MCF 10A (cell line): ENCODE measurements at places on chromosomes 3 and 15.
A peak's percentile ranks its signal among the peaks of the same experiment; 100 is the strongest.

GRCh38 chr15:67585681-67586080, 43.2 kb downstream of the MAP2K5 start:
- no peak for DNase-seq

GRCh38 chr3:180135101-180135500, 98.4 kb upstream of the PEX5L start:
- no peak for DNase-seq

GRCh38 chr15:100308213-100308600, 33.6 kb downstream of the ADAMTS17 start:
- DNase-seq, result no peak

- no peak for DNase-seq
Observed at GRCh38 chr3:123070510-123070909, 3.7 kb downstream of the PDIA5 start.

DNA sequence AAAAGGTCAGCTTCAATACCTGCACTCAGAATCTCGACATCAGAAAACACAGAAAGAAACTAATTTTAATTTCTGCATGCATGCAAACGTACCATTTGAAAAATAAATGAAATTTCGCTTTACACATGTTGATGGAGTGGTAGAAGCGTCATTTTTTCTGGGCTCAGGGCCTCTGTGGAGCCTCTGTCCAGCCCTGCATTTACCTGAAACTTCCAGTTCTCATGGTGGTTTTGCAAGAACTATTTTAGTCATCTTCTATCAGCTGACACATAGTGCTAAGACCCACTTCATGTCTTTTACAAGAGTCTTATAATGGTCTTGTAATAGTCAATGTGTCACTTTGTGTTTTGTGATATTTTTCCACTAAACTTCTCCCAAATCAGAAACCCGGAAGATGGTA, 5.3 kb downstream of the KY start:
- DNase-seq, result no peak

DNA sequence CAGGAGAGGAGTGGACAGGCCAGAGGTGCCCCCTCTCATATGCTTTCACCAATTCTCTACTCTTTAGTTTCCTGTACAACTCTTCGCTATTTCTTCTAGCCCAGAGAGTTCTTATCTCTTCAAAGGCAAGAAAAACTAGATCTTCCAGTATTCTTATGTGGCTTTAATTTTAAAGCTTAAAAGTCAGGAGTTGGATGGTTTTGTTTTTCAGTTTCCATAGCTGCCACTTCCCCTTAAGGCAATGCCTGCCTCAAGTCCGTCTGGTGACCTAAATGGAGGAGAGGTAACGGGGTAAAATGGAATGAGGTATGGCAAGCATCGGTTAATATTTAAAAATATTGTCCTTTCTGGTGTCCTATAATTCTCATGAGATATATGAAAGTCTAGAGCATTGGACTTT, 11.4 kb upstream of the VGLL3 start:
- DNase-seq, result no peak

DNA sequence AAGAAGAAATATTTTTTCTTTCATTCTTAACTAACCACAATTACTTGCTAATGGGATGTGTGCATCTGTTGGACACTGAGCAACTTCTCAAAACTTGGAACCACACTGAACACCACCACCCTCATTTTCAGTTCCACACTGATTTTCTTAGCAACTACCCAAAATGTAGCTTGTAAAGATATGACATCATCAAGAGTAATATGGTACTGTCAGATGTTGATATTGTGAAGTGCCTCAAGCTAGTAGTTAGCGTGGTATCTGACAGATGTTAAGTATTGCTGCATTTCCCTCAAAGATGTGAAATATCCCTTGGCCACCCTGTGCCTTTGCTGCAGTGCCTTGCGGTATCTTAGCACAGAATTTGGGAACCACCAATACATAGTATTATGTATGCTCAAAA, 9.3 kb downstream of the RFTN1 start:
- no peak for DNase-seq

DNA sequence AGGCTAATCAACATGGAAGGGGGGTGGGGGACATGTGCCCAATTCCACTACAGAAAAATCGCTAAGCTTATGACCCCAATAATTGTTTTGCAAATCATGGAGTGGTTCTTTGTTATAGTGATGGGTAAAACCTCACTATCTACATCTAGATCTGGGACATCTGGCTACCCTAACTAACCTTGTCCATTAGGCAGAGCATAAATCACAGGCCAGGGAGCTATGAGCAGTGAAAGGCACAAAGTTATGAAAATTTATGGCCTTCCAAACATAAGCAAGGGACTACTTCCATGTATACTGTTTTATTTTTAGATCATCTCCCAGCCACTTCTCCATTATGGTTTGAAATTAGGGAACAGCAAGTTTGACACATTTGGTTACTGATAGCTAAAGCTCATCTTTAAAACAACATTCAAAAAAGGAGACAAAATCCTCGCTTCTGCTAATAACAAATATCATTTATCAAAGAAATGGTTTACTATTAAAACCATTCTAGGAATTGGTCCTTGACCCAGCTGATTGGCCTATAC, 78.3 kb downstream of the RSL24D1 start:
- no peak for DNase-seq

DNA sequence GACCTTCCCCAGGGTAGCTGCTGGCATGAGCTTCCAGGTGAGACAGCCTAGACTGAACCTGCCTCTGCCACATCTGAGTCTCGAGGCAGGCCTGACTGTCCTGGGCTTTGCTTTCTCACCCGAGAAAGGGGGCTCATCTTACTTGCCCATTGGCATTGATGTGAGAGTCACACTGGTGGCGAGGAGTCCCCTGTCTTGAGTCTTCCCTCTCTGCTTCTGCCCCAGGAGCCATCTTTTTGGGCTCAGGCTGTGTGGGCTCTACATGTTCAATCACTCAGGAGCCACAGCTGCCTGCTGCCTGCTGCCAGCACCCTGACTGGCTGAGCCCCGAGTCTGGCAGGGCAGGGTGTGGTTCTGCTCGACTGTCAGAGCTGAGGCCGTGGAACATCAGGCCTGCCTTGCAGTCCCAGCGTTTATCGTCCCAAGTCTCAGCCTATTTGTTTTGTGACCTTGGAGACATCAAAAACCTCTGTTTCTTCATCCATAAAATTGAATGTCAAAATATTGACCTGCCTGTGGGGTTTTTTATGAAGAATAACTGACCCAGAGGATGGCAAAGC, 132.5 kb downstream of the DNAJB8 start:
- no peak for DNase-seq

- DNase-seq, result no peak
Observed at GRCh38 chr3:116141724-116142123, 303.6 kb downstream of the LSAMP start.

DNA sequence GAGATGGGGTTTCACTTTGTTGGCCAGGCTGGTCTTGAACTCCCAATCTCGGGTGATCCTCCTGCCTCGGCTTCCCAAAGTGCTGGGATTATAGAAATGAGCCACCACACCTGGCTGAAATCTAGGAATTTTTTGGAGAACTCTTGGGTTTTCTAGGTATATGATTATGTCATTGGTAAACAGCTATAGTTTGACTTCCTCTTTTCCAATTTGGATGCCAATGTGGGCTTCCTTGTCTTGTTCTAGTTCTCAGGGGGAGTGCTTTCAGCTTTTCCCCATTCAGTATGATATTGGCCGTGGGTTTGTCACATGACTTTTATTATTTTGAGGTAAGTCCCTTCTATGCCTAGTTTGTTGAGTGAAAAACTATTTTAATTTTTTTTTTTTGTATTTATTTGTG, 17.9 kb downstream of the KCNMB3 start:
- no peak for DNase-seq

DNA sequence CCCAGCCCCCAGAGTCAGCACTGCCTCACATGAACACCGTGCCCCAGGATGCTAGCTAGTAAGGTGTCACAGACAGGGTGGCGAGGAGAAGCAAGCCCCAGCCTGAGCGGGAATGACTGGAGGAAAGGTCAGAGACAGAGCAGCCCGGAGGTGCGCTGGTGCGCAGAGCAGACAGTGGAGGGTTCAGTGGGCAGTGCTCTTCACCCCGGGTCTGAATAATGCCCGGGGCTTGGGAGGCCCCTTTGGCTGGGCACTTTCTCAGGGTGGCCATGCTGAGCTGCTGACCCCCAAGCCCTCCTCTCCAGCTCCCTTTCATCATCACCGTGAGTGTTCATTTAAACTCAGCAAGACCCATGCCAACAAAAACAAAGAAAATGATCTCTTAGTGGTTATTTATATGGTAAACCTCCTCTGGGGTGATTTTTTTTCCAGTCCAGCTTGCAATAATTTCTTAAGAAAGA, 110.8 kb downstream of the VGLL4 start:
- peak; percentile 43 for DNase-seq

DNA sequence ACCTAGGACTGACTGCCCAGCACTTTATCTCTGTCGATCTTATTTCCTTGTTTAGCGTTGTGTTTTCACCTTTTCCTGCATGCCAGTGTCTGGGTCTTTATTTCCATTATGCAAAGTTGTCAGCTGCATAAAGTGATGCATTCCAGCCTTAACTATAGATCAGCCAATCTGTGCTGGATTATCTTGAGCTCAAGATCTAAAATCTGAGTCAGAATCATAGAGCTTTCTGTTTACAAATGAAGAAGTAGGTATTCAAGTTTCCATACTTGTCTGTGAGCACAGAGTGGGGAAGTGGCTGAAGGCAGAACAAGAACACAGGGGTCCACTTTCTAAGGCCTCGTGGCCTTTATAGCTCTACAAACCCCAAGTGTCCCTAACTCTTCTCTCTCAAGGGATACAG, 82.4 kb upstream of the PLCL2 start:
- no peak for DNase-seq

GRCh38 chr3:5197022-5197421, 9.5 kb downstream of the EDEM1 start:
- peak; percentile 64 for DNase-seq

GRCh38 chr3:29279806-29280205, 1.1 kb upstream of the RBMS3 start:
- DNase-seq, result no peak

GRCh38 chr15:75043509-75044257, 20.3 kb downstream of the PPCDC start:
- DNase-seq, result peak; percentile 98

- no peak for DNase-seq
Observed at GRCh38 chr3:73597476-73597875, 27.3 kb downstream of the PDZRN3 start.

DNA sequence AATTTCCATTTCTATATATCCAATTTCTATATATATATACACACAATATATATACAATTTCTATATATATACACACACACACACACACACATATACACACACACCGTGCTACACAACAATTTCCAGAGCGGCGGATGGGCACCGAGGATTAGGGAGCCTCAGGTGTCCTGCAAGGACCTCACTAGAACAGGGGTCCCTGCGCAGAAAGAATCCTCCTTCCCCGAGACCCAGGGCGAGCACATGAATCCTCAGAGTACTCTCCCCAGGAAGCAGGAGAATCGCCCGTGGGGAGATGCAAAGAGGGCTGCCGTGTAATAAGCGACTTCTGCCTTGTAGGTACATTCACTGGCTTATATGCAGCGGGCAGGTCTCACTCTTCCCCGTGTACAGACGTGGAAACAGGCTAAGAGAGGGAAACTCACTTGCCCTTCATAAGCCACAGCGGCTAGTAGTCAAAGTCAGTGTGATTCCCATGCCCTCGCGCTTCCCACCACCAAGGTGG, 467 bp downstream of the PIF1 start:
- no peak for DNase-seq

DNA sequence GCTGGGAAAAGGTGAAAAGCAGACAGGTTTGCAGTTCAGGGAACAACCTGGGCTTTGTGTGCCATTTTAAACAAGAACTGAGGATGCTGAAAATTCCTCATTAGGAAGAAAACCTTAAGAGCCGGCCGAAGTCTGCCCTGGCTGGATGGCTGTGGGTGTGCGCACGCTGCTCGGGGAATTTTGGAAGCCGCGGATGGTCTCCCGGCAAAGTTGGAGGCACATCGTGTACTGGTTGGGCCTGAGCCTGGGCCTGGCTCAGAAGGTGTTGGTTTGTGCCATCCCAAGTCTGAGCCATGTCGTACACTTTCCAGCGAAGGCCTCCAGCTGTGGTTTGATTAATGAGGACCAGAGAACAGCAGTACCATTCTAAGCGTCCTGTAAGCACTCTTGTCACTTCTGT, 188.2 kb downstream of the ATP10A start:
- no peak for DNase-seq

- DNase-seq, result peak; percentile 38
Observed at GRCh38 chr3:2810723-2811122, 299.5 kb downstream of the IL5RA start.

- DNase-seq, result no peak
Observed at GRCh38 chr3:14169871-14170270, 8.5 kb downstream of the XPC start.

GRCh38 chr3:163129287-163129686, 1632.7 kb downstream of the OTOL1 start:
- DNase-seq, result no peak

DNA sequence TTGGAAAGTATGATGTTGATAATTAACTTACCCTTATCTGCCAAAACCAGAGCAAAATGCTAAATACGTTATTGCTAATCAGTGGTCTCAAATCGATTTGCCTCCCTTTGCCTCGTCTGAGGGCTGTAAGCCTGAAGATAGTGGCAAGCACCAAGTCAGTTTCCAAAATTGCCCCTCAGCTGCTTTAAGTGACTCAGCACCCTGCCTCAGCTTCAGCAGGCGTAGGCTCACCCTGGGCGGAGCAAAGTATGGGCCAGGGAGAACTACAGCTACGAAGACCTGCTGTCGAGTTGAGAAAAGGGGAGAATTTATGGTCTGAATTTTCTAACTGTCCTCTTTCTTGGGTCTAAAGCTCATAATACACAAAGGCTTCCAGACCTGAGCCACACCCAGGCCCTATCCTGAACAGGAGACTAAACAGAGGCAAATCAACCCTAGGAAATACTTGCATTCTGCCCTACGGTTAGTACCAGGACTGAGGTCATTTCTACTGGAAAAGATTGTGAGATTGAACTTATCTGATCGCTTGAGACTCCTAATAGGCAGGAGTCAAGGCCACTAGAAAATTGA, 59.7 kb downstream of the DCUN1D1 start:
- peak; percentile 24 for DNase-seq

DNA sequence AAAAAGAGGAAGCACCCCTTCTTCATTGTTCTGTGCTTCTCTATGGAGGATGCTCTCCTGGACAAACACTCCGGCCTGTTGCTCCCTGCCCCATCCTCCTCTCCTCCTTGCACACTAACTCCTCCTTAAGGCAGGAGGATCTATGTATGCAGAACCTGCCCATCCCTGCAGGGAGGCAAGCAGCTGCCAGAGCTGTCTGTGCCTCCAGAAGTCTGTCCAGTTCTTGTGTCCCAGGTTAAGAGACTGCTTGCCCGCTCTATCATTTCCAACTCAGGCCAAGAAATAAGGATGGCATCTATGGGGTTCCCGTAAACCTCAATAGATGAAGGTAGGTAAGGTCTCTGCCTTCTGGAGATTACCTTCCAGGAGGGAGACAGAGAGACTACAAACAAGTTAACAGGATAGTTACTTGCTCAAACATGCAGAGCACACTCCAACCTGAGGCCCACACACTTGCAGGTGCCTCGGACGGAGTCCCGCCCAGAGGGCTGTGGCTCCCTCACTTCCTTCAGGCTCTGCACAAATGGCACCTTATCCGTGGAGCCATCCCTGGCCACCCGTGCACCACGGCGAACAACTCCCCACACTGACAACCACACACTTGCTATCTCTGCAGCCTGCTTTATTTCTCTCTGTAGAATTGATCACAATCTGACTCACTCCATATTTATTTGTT, 6.9 kb downstream of the XXYLT1 start:
- DNase-seq, result no peak
